ENCODE measurements at places on chromosomes 7 and 10.

- DNase-seq, result no peak
Observed at GRCh38 chr7:140541513-140542227, 62.4 kb upstream of the MKRN1 start.

DNA sequence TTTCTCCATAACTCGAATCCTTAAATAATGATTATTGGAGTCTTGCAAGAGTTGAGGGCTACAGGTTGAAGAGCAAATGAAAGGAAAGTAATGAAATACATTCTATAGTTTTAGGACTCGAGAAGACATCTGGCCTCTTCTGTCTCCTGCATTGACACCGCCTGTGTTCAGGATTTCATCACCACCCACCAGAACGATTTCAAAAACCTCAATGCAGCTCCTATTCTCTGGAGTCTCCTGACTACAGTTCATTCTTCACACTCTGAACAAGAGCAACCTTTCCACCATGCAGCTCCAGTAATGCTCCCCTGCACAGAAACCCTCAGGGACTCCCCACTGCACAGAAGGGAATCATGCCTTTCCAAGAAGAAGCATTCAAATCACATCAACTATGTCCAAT, 5.5 kb downstream of the IL15RA start:
- DNase-seq, result no peak

DNA sequence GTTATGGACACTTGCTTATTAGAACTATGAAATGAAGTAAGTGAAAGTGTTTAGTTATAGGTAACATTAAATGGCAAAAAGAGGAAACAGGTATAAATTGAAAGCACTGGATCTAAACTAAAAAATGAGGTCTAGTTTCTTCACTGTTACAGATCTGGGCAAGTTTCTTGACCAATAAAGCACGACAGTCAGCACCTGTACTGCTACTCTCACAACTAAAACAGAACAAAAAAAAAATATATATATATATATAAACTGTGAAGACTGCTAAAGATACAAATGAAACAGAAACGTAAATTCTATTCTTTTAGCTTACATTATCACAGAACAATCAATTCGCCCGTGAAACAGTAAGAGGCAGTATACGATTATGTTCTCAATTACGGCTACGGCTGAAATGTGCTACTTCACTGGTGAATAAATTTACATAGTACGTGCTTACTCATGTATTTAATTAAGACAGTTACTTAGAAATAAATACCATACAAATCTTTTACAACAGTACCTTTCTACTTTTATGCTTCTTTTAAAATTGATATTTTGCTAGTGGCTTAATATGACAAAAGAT, 4.2 kb downstream of the AHR start:
- DNase-seq, result peak; percentile 9

- DNase-seq, result no peak
Observed at GRCh38 chr10:70647086-70647485, 25.2 kb upstream of the ADAMTS14 start.

DNA sequence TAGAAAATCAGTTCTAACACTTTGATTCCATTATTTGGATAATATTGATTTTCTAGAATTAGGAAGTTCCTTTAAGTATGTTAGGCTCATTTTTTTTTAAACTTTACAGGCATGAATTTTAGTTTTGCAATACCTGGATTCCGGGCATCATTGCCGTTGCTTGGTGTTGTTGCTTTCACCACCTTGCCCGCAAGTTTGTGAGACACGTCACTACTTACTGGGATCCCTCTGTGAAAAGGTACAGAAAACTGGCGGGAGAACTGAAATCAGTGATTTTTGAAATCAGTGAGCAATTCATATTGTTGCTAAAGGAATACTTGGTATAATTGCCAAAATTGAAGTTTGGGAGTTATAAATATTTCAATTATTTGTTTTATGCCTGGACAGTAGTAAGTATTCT, 232.3 kb upstream of the NPY start:
- no peak for DNase-seq

DNA sequence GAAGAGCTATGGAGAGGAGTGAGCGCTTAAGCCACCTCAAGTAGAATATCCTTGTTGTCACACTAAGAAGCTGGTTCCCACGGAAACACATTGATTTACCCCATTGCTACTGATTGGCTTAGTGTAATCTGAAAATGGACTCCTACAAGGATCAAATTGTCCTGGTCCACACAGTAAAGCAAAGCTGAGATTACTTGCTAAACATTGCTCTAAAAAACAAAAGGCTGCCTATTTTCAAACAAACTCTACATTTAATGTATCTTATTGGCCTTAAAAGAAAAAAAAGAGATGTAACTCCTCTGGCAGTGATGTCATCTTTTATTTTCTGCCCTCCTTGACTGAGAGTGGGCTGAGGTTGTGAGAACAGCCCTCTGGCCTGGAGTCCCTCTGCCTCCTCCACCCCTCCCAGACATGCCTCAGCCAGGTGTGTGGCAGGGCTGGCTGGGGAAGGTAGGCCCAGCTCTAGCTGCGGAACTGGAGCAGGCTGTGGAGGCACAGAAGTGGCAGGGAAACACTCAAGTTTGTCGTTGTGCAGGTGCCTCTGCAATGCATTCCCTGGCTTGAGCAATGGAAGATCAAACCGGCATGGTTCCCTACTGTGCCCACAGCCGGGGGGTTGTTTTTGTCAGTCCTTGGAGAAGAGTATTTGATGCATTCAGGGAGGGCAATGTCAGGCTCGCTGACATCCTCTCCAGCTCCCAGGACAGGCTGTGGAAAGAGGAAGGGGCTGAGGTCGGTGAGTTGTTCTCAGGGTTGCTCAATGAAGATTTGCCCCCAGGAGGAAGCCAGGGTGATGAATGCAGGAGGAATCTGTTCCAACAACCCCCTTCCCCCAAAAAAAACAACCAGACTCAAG, 9.1 kb downstream of the KLF6 start:
- DNase-seq, result peak; percentile 34

- no peak for DNase-seq
Observed at GRCh38 chr10:66747451-66747850, 178.4 kb upstream of the LRRTM3 start.

- DNase-seq, result no peak
Observed at GRCh38 chr10:22647244-22647643, 67.1 kb downstream of the PIP4K2A start.

GRCh38 chr10:70352401-70353097, 29.9 kb downstream of the LRRC20 start:
- DNase-seq, result no peak

GRCh38 chr10:34816085-34816496, 995 bp upstream of the PARD3 start:
- peak; percentile 33 for DNase-seq

DNA sequence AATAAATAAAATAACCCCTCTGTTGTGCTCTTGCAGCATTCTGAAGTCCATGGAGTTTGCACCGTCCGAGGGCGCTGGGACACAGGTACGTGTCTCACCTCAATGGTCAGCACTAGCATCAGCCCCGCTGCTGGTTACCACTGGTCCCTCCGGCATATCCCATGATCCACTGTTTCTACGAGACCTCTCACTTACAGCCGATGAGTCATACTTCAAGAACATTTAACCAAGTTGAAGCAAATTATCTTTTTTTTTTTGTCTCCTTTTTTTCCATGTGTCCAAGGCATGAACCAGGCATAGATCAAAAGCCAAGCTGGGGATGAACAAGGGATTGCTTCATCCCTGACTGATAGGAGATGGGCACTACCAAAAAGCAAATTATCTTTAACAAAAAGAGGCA, 92.9 kb upstream of the SH2B2 start:
- no peak for DNase-seq

GRCh38 chr7:115359119-115359518, 437.2 kb downstream of the MDFIC start:
- no peak for DNase-seq

DNA sequence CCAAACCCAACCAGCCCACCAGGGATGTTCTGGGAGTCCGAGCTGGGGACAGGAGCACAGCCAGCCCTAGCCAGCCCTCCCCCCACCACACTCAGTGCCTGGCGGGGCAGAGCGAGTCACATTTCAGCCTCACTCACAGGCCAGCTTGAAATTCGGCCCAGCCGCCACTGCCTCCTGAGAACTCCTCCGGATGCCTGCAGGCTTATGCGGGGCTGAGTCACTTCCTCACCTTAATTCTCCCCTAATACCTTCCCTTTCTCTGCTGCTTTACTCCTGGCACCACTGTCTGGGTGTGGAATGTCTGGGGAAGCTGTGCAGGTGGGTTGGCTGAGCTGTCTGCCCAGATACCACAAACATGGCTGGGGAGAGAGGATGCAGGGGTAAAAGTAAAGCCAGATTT, 22.6 kb upstream of the DLG5 start:
- DNase-seq, result no peak

GRCh38 chr10:69389827-69390490, 26.8 kb downstream of the TACR2 start:
- DNase-seq, result peak; percentile 28

DNA sequence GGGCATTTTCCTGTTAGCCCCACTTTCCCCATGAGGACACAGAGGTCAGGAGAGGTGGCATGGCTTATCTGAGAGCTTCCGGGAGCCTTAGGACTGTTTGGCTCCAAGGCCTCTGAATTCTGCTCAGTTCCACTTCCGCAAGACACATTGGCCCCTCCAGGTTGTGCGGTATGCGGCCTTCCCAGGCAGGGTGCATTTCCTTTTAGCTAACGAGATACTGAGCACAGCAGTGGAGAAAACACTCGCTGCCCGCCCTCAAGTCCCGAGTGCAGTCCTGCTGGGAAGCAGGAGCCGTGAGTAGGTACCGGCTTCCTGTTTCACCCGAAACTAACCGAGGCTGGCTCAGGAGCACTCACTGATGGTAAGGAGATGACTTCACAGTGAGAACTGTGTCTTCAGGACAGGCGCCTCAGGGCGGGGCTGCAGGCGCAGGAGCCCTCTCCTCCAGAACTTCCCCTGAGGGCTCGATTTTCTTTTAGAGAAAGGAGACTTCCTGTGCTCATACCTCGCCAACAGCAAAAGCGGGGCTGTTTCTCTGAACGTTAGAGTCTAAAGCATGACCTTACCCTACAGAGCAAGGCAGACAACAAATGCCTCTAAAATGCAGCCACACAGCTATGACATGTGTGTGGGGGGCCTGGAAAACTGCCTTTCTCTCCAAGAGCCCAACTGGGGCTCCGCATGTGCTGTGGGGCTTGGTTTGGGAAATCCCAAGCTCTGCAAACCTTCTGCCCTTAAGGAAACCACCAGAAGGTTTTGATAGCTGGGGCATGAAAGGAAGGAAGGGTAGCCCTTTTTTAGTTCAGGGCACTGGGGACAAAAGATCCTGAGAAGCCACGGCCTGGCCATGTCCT, 25.9 kb downstream of the RGS10 start:
- peak; percentile 88 for DNase-seq

GRCh38 chr10:58334817-58335305, at the start of gene UBE2D1:
Gene UBE2D1 (plus strand): TSS chr10:58335006. CDS start chr10:58335202, 196 bp downstream.
- peak; percentile 92 for DNase-seq

DNA sequence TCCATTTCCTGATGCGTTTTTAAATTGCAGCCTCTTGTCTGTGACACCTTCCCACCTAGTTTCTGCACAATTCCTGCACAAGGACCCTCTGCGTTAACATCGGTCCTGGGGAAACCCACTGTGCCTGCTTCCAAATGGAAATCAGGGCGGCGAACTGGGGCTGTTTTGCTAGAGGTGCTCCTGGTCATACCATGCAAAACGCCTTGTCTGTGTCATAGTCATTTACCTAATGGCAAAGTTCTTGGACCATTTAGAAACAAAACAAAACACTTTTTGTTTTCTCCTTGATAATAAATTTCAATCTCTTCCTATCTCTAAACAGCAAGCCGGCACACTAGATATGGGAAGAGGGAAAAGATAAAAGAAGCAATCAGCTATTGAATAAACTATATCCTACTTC, 206.9 kb upstream of the KLF14 start:
- no peak for DNase-seq

DNA sequence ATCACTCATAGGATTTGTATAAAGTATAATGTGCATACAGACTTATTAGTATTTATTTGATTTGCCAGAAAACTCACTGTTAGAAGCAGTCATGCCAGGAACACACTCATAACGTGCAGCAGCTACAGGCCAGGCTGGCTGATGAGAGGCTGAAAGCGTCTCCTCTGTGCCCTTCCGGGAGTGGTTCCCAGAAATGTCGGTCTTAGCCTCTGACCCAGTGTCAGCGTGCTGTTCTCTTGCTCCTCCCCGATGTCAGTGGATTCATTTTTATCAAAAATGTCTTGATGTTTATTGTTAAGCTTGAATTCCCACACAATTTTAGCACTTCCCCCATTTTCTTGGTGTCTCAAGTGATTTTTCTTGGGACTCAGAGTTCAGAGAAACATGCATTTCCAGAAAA, 33.3 kb upstream of the GARS1 start:
- no peak for DNase-seq

DNA sequence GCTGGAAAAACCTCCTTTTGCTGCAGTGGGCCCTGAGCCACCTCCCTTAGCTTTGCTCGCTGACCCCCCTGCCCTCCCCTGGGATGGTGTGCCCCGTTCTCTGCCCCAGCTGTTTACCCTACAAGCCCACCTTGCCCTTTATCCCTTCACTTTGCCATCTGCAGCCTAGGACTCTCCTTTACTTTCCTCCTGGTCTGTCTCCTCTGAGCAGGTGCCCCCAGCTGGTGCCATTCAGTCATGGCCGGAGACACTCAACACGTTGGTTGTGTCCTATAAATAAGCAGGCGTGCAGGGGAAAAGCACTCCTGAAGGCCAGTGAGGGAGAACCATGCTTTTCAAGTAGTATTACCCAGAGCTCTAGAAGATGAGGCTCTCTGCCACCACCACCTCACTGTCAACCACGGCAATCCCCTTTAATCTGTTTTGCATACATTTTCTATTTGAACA, 6.1 kb downstream of the RASSF4 start:
- DNase-seq, result no peak

DNA sequence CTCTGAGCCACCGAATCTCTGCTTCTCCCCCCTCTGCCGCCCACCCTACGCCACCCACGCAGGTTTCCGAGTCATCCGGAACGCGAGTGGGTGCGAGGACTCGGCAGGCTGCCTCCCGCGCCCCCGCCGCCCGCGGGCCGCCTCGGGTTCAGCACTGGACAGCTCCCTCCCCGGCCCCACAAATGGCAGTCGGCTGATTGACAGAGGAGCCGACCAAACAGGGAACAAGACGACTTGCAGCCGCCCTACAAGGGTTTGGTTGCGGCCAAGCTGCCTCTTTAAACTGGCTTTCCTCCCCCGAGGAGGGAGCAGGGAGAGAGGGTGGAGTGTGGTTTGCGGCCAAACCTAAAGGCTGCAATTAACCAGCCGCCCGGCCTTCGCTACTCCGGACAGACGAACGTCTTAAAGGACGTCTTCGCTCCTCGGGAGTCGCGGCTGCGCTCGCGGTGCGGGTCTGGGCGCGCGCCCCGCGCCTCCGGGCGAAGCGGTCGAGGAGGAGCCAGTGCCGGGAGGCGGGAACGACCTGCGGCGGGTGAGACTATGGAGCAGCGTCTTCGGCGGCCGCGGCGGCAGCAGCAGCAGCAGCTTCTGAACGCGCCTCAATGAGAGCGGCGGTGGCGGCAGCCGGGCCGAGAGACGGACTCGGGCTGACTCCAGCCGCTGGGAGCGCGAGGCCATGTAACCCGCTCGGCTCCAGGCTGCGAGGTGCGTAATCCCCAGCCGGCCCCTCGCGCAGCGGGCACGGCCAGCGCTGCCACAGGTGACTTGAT, at the start of gene GPR158:
Gene GPR158, plus strand, starts transcription at position 541 of the 770 bp plus-strand sequence. CDS start 420 bp downstream, outside the sequence.
- peak; percentile 79 for DNase-seq

DNA sequence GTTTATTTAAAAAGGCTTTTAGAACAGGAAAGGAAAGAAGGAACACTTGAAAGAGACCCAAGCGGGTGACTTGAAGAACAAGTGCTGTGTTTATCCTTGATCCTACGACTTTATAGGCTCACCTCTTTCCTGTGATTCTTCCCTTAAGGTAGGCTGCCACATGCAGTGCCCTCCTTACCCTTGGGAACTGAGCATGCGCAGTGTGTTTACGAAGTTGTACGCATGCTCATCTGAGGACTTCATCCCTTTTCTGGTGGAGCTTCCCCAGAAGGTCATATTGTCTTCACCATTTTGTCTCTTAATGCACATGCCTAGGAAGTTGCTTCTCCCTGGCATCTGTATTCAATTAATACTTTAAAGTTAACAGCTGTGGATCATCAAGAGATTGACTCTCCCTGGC, 49.9 kb upstream of the VOPP1 start:
- no peak for DNase-seq

Data from activated CD4-positive, alpha-beta T cell treated with anti-CD3 and anti-CD28 coated beads for 36 hours (primary cell).